Progenitor cell of endocrine pancreas (in vitro differentiated cells): ENCODE measurements at places on chromosomes 7 and 10. TPM values are rescaled to one million over a fixed set of nuclear protein-coding genes. Genes with fewer than 3 reads are reported as not detected.

The NCF1 gene
- total RNA-seq: 0.58 TPM in 1 of 2 replicates, not detected in the other

The GJD4 gene
- total RNA-seq: 0.24 TPM in 1 of 2 replicates, not detected in the other

The APBB1IP gene
- 0.24 and 0.38 TPM in 2 replicates for total RNA-seq

The PLAU gene
- total RNA-seq: 0.38 and 0.93 TPM in 2 replicates

The AMPH gene
- total RNA-seq: 1.8 and 1.9 TPM in 2 replicates

The DENND2A gene
- total RNA-seq: 32.0 and 39.8 TPM in 2 replicates

The TNRC18 gene
- 190 and 197 TPM in 2 replicates for total RNA-seq

The GLI3 gene
- 9.0 and 15.0 TPM in 2 replicates for total RNA-seq

The IKZF1 gene
- total RNA-seq: 0.36 and 0.42 TPM in 2 replicates

The ANXA8L1 gene
- not detected in 2 replicates for total RNA-seq

The DDX21 gene
- total RNA-seq: 38.2 and 45.6 TPM in 2 replicates

The UCN3 gene
- 1.00 and 1.3 TPM in 2 replicates for total RNA-seq

The PRLHR gene
- total RNA-seq: 1.5 and 1.7 TPM in 2 replicates

The OGDHL gene
- total RNA-seq: 9.1 and 11.7 TPM in 2 replicates

The FAM25G gene
- not detected in 2 replicates for total RNA-seq

The SPDYE5 gene
- total RNA-seq: not detected in 2 replicates

The PLXDC2 gene
- 38.5 and 44.3 TPM in 2 replicates for total RNA-seq

The FAM25C gene
- total RNA-seq: not detected in 2 replicates

The HOXA9 gene
- not detected in 2 replicates for total RNA-seq

The FAM25A gene
- not detected in 2 replicates for total RNA-seq

The EBLN1 gene
- not detected in 2 replicates for total RNA-seq
